Esophagus mucosa (tissue), 1 donor: ENCODE measurements at places on chromosomes 3 and 15. TPM values are rescaled to one million over a fixed set of nuclear protein-coding genes. Genes with fewer than 3 reads are reported as not detected.

- ATAC-seq: no peak
Measured at GRCh38 chr3:150761831-150762661, 923 bp downstream of the SIAH2 start.

TUSC7 gene
- total RNA-seq: not detected

CSTA gene
- total RNA-seq: 2,321 TPM

- ATAC-seq: no peak
Measured at GRCh38 chr3:9041626-9042025, 78.4 kb upstream of the RAD18 start.

DNA sequence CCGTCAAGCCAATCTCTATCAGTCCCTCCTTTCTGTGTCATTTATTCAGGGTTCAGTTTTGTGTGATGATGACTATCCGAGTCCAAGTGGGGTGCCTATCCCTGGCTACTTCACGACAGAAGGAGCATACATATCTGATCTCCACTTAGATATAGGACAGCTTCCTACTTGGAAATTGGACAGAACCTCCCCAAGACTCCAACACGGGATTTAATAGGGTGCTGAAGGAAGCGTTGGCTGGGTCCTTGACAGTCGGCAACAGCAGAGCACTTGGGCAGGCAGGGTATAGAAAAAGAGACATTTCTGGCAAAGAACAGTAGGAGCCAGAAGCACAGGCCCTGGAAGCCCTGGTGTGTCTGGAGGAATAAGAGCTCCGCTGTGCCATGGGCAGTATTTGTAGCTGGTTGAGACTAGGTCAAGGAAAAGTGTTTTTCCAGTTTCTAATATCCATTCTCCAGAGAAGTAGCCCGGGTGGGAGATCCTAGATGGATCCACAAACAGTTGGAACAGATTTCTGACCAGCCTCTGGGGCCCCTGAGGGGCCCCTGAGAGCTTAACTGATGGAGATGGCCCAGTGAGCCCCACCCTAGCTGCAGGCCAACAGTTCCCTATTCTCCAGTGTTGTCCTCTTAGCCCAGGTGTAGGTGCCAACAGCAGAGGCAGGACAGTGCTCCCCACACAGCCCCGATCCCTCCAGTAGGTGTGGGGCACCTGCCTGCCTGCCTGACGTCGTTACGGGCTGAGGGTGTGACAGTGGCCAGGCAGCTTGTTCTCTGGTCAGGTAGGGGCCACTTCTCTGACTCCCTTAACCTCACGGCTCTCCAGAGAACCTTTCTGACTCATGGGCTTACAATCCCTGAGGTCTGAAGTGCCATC lies 130.8 kb downstream of the CHCHD6 start:
- no peak for ATAC-seq

- peak; percentile 9 for ATAC-seq
Measured at GRCh38 chr15:100890850-100891249, 11.2 kb downstream of the ALDH1A3 start.

- no peak for ATAC-seq
Measured at GRCh38 chr3:27085829-27086730, 283.1 kb downstream of the NEK10 start.

TMEM207 gene
- not detected for total RNA-seq

GRCh38 chr3:64084640-64085039 lies 61.3 kb upstream of the PSMD6 start:
- ATAC-seq: peak; percentile 71

GPR149 gene
- total RNA-seq: not detected
